NCI-H1417 (cell line): ENCODE measurements at places on chromosomes 16 and 17.

GRCh38 chr17:61465550-61466237, 13.5 kb downstream of the TBX4 start:
- DNase-seq = no peak

DNA sequence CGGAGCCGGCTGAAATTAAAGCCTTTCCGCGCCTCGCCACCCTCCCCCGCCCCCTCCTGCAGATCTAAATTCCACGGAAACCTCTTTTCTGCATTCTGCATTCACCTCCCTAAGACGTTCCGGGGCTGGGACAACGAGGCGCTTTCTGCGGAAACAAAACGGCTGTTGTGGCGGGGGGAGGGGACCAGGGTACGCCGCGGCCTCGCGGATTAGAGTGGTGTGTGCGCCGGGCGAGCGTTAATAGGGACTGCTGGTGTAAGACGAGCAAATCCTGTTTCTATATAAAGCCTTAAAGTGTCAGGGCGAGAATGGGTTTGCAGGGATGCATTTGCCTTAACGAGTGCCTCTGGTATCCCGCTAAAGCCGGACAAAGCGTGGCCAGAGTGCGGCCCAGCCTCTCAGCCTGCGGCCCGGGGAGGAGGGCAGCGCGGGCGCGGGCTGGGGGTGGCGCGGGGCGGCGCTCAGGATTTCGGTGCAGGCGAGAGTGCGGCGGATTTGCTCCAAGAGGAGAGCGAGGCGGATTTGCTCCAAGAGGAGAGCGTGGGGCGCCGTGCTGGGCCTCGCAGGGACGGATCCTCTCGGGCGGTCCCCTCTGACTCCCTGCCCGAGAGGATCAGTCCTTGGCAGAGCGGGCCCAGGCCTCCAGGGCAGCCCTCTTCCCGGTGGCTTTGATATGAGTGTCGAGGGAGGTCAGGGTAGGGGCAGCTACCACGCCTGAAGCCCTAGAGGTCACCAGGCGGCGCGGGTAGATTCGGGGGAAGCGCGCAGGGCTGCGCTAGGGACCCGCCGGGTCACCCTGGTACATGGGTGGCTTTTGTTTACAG, 5.1 kb downstream of the BAHCC1 start:
- DNase-seq = peak; percentile 53

DNA sequence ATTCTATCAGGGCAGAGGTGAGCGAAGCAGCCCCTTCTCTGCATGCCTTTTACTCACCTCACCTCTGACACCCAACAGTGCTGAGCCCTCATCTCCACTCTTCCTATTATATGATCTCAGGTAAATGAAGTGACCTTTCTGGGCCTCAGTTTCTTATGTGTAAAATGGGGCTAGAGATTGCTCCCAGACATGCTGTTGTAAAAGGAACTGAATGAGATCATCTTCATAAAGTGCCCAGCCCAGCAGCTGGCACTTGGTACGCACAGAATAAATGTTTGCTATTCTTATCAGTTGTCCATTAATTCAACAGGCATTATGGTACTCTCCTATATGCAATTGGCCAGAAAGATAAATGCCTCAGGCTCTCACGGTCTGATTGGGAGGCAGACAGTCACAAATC, 4.5 kb upstream of the GALK1 start:
- peak; percentile 26 for DNase-seq

GRCh38 chr17:43673516-43674323, 12.0 kb upstream of the MEOX1 start:
- peak; percentile 63 for DNase-seq
